ENCODE measurements at places on chromosomes 5 and 9.

GRCh38 chr5:173045474-173045873, 10.7 kb upstream of the CREBRF start:
- DNase-seq: no peak

- DNase-seq: no peak
Measured at GRCh38 chr5:173789031-173789920, 98.9 kb upstream of the CPEB4 start.

GRCh38 chr5:2178071-2178477, 295.3 kb upstream of the IRX4 start:
- DNase-seq: no peak

DNA sequence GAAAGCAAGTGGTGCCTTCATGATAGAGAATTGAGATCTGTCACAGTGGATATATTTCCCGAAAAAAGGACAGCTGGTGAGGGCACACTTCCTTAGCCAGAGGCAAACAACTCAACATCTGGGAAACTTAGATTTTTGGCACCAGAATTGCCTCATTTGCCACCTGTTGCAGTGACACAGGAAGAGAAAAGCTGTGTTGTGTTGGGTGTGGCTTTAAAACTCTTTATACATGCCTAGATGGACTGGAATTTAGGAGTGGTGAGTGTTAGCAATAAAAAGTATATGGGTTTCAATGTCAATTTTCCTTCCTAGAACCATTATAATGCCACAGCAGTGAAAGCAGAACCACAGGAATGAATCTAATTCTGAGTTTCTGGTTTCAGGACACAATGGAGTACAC, 62.6 kb upstream of the CEMIP2 start:
- DNase-seq: no peak

DNA sequence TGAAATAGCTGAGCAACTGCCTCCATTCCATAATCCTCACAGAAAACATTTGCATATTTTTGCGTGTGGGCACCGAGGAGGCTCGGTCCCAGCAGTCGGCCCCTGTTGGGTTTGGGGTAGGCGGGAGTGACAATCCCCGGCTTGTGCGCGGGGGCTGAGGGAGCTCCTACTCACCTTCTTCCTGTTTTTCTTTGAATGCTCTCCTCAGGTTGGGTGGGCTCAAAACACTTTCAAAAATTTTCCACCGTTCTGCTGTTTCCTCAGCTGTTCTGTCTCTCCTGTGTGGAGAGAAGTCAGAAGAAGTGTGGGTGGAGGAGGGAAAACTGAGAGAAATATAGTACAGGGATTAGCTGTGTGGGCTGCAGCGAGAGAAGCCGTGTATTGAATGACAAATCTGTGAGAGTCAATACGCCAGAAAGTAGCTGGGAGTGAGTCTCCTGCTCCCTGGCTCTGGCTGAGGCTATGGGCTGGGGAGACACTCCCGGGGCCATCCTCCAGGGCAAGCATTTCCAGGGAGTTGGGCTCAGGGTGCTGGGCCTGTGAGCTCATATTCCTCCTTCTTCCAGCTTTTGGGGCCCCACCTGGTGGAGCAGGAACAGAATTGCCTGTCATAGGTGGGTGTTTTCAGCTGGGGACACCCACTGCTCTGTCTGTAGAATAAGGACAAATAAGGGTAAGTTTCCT, 84.7 kb downstream of the CMYA5 start:
- DNase-seq: no peak

GRCh38 chr9:118652912-118653311, 716.3 kb downstream of the BRINP1 start:
- DNase-seq: no peak

GRCh38 chr5:150399524-150400211, 13.0 kb downstream of the CD74 start:
- no peak for DNase-seq

DNA sequence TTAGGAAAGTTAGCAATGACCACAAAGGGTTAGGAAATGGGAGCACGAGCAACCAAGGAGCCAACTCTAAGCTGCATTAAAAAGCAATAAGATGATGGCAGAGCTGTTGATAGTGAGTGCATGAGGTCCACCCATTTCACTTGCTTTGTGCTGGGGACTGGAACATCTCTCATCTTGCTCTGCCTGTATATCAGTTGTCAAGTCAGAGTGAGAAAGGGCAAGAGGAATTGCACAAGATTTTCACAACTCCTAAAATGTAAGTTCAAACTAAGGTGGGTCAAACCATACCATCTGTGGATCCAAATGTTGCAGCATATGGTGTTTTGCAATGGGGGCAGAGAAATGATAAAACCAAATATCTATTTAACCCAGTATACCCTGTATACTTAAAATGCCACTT, 2.8 kb upstream of the ESM1 start:
- peak; percentile 55 for DNase-seq

DNA sequence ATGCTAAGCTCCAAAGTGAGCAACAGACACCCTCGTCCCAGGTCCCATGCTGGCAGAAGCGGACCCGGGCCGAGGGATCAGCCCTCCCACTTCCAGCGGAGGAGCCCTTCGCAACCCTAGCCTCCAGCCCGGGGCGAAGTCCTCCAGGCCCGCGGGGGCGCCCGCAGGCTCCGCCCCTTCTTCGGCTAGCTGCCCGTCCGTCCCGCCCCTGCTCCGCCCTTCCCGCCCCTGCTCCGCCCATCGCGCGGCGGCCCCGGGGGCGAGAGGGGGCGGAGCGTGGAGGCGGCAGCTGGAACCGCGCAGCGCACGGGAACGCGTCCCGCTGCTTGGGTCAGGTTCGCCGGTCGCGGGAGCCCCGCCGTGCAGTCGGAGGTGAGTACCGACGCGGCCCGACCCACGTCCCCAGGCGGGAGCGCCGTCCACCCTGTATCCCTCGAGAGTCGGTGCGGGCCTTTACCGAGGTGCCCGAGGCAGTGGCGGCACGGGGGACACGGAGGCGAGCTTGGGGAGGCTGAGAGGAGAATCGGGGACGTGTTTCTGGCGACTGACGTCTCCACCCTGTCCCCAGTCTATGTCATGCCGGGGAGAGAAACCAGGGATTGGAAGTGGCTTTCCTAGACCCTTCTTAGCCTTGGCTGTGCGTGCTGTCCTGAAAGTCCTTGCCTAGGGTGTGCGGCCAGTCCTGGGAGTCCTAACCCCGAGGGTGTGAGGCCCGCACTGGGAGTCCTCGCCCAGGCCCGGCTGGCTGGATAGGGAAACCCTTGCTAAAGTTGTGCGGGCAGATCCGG, at the start of gene ACO1:
TSS of gene ACO1 (plus strand) at position 280 of the 788 bp plus-strand sequence. CDS start 20,864 bp downstream, outside the sequence.
- peak; percentile 46 for DNase-seq

GRCh38 chr5:109830955-109831502, 141.3 kb downstream of the MAN2A1 start:
- DNase-seq: no peak

GRCh38 chr9:12874395-12874794, 99.6 kb downstream of the LURAP1L start:
- peak; percentile 17 for DNase-seq

DNA sequence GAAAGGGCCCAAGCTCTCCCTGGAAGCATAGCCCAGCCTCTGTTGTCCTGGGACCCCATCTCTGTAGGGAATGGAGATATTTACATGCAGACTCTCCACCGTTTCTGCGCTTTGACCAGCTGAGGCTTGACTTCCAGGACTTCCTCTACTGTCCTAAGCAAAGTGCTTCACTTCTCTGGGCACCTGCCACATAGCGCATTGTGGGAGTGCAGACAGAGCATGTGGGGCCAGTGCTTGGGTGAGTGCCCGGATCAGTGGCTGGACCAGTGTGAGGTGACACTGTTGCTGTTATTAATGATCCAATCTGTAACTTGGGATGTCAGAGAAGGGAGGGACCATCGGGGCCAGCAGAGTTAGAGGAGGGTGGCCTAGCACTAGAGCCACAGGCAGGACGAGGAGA, 10.5 kb downstream of the CXCL14 start:
- DNase-seq: no peak

DNA sequence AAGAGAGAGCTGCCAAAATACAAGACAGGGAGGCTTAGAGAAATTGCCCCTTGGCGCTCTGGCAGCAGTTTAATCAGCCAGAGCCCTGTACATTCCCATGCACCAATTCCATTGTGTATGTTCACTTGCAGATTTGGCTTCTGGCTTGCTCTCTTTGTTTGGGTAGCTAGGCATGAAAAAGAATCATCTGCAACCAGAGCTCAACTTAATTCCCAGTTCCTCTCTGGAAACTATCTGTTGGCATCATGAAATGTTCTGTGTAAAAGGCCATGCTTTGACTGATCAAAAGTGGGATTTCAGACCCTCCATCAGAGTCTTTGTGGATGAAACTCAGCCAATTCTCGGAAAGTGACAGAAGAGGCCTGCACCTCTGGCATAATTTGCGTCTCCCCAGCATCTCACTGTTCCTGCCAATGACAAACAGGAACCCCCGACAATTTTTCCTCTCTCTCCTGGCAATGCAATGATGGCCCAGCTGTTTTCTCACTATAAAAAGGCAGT, 53.8 kb upstream of the RAD23B start:
- peak; percentile 11 for DNase-seq

GRCh38 chr5:15261269-15261995, 238.5 kb upstream of the FBXL7 start:
- DNase-seq: no peak

DNA sequence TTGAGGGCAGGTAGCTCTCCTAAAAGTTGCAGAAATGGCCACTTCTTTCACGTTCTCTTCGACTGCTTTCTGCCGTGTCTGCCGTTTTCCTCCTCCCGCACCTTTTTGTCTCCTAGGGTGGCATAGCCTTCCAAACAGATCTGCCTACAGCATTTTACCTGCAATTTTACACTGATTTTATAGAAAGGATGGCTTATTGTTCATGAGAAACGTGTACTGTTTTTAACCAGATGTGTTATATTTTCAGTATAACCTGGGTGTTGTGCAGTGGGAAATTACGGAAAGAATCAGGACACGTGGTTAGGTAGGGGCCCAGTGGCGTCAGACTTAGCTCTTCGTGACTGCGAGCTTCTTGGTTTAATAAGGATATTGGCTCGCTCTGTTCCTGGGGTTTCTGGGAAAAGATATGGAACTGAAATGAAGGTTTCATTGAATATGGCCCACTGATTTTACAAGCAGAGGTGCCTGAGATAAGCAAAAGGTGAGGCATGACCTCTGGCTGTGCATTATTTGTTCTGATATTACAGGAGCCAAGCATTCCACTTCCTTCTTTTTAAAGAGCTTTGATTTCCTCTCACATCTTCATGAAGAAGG, 43.7 kb upstream of the PRSS3 start:
- DNase-seq: no peak

GRCh38 chr5:148719605-148720004, 65.3 kb upstream of the HTR4 start:
- no peak for DNase-seq

GRCh38 chr5:19098434-19098833, 889.6 kb downstream of the CDH18 start:
- no peak for DNase-seq

DNA sequence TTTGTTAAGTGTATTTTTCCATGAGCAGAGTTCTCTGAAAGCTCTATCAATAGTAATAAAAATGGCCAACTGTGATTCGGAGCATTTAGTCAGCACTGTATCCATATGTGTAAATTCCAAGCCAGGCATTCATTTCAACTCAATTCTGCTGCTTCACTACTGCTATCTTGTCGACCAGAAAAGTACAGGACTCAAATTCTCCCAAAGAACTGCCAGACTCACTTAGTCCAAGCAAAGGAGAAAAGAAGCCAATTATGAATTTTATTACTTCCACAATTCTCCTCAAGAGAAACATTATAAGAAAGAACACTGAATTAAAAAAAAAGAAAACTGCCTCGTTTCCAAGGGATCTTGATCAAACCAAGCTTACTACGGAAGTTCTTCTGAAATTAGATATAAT, 906.3 kb upstream of the DMAC1 start:
- no peak for DNase-seq

DNA sequence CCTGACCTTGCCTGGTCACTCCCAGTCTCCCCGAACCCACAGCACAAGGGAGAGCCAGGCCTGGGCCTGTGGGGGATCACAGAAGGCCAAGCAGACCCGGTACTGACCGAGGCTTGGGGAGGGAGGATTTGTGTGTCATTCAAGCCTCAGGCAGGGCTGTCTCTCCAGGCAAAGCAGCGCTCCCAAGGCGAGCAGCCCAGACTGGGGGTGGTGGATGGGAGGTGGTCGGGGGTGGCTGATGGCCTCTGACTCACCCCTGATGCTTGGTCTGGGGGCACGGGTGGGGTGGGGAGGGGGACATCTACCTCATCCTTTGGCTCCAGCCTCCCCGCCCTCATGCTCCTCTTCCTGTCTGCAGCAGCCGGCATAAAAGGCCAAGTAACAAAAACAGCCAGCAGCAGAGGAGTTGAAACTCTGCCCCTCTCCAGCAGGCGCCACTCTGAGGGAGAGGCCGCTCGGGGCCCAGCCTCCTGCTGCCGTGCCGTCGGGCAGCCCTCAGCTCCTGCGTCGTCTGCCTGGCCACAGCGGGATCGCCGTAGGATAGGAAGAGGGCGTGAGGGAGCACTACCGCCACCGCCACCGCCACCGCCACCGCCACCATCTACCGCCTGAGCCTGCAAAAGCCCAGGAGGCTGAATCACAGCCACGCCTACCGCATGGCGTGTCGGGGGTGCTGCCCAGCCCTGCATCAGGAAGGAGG, 166.0 kb downstream of the OLFM1 start:
- DNase-seq: no peak

GRCh38 chr5:39115644-39116343, 41.6 kb upstream of the RICTOR start:
- no peak for DNase-seq

- DNase-seq: no peak
Measured at GRCh38 chr9:107067739-107068416, 204.9 kb downstream of the ZNF462 start.

DNA sequence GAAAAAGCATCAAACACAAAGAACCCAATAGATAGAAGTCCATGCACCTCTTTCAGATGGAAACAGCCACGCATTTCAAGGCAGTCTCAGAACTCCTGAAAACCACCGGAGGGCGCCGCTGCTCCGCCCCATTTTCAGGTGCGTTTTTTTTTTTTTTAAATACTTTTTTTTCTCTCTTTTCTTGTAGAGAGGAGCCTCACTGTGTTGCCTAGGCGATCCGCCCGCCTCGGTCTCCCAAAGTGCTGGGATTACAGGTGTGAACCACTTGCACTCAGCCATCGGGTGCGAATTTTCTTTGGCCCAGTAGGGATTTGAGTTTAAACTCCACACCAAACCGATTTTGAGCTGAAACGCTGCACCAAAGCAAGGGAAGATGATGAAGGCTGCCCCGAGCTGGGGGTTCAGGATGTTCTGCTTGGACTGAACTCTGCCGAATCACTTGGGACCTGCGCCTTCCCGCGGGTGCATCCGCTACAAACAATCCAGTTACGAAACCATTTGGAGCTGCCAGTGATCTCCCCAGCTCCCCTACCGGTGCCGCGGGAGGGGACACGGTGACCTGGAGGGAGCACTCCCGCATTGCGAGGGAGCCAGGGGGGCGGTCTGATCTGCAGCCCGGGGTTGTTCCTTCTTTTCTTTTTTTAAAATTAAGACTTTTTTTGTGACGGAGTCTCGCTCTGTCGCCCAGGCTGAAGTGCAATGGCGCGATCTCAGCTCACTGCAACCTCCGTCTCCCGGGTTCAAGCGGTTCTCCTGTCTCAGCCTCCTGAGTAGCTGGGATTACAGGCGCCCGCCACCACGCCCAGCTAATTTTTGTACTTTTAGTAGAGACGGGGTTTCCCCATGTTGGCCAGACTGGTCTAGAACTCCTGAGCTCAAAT, 1.4 kb downstream of the PTGR1 start:
- peak; percentile 30 for DNase-seq

GRCh38 chr5:1883925-1884677, 1.4 kb upstream of the IRX4 start:
- DNase-seq: no peak

GRCh38 chr5:112822456-112822855, 38.6 kb upstream of the SRP19 start:
- DNase-seq: no peak

- DNase-seq: no peak
Measured at GRCh38 chr5:9059920-9060691, 485.8 kb downstream of the SEMA5A start.

GRCh38 chr5:150604010-150604409, 36.5 kb upstream of the SYNPO start:
- DNase-seq: no peak
